Fibroblast of lung (primary cell): ENCODE measurements at places on chromosomes 2 and 18.

GRCh38 chr2:200814917-200815316, 3.2 kb downstream of the BZW1 start:
- peak; percentile 61 for DNase-seq

DNA sequence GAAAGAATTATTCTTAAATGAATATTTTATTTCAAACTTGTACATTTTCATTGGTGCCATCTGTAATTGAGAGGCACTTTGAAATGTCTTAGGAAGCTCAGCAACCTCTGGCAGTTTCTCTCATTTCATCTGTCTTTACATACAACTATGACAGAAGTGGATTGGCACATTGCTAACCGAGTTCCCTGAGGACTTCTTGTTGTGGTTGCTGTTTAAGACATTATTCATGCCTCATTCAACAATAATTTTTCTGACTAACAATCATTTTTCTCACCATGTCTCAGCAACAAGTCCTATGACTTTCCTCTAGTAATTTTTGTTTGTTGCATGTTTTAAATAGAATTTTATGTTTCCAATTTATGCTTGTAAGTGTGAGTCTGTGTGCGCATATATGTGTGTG, 284.0 kb upstream of the CWC22 start:
- peak; percentile 78 for DNase-seq

GRCh38 chr2:27078267-27079194, at the start of gene EMILIN1:
Gene EMILIN1 (plus strand): TSS chr2:27078615. CDS start chr2:27079066, 451 bp downstream.
- DNase-seq, result peak; percentile 95

- DNase-seq, result no peak
Measured at GRCh38 chr2:128370468-128371247, 52.0 kb upstream of the HS6ST1 start.

DNA sequence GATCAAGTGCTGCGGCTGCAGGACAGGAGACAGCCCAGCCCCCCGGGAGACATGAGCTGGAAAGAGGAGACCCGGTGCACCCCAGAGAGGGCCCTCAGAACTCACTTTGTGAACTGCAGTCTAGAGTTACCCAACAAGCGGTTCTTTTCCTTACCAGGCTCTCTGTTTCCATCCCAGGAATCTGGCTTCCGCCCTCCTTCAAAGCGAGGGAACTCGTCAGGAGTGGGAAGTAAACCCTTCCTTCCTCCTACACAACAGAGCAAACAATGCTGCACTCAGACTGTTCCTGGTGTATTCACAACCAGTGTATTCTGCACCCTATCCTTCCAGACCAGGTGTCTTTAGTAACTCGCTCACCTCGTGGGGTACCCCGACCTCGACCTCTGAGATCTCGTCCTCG, 8.0 kb downstream of the SFT2D3 start:
- no peak for DNase-seq
